ENCODE measurements at places on chromosomes 6 and 20.

- DNase-seq, result no peak
Measured at GRCh38 chr6:53892707-53893106, 97.9 kb downstream of the LRRC1 start.

- DNase-seq, result no peak
Measured at GRCh38 chr6:5338177-5338960, 77.1 kb downstream of the FARS2 start.

GRCh38 chr6:111469543-111469942 lies 13.5 kb downstream of the REV3L start:
- DNase-seq, result no peak

GRCh38 chr20:13749811-13750210 lies 34.9 kb downstream of the ESF1 start:
- DNase-seq, result no peak

DNA sequence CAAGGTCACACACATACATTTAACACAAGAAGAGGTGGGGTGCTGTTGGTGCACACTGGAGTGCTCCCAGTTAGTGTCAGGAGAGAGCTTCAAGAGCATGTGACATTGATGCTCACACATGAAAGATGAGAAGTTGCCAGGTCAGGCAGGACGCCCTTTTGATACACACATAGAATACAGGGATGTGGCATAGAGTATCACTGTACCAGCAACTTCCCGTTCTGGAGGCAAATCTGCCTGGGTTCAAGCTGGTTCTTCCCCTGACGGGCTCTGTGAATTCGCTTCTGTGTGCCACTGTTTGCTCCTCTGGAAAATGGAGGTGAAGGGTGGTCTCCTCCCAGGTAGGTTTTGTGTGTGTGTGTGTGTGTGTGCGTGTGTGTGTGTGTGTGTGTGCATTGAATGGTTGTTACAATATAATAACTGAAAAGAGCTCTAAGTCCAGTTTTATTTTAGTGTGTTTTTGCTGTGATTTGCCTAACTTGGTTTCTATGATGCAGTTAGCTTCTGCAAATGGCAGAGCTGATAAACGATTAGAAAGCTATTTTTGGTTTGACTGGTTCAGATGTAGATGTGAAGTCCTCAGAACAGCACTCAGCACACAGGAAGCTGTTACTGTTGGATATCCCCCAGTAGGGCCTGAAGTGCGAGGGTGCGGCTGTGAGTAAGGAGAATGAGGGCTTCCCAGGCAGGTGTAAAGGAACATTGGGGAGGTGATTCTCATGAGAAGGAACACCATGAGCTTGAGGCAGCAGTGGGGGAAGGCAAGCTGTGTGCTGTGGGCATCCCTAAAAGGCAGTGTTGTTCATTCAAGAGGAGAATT lies 53.4 kb downstream of the HIVEP1 start:
- no peak for DNase-seq

GRCh38 chr20:17108896-17109295 lies 117.9 kb upstream of the PCSK2 start:
- DNase-seq, result no peak
